ENCODE measurements at places on chromosomes 3 and 15. TPM values are rescaled to one million over a fixed set of nuclear protein-coding genes. Genes with fewer than 3 reads are reported as not detected.

Gene TTLL13
- not detected for total RNA-seq

Gene SOX2
- 2.4 TPM for total RNA-seq

GRCh38 chr15:67383899-67384298 is 129.3 kb downstream of the IQCH start:
- no peaks in the 10 kb centered on the region for H3K36me3 ChIP-seq
- H3K27me3 ChIP-seq = peaks cover 2% of the 10 kb centered on the region
- no peak for DNase-seq
- no peak overlapping the region for H3K27ac ChIP-seq
- no peaks in the 10 kb centered on the region for H3K4me1 ChIP-seq

DNA sequence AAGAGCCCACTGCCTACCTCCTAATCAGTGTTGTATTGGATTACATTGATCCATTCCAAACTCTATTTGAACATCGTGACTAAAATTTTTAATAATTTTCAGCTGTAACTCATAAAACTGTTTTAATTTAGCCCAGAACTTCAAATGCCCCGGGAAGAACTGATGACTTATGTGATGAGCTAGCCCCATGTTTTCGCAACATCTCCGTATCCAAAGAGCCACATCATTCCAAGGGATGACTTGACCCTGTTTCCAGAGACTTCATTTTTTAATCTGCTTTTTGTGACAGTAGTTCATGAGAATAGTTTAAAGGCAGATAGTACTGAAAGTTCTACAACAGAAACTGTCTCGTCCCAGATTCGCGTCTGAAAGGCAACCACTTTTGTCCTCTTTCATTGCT is 97.4 kb downstream of the STAC start:
- no peak overlapping the region for H3K27ac ChIP-seq
- H3K27me3 ChIP-seq = no peaks in the 10 kb centered on the region
- no peaks in the 10 kb centered on the region for H3K36me3 ChIP-seq
- H3K4me3 ChIP-seq = no peak overlapping the region
- DNase-seq = no peak
- no peaks in the 10 kb centered on the region for H3K4me1 ChIP-seq

- DNase-seq = no peak
- no peak overlapping the region for H3K4me3 ChIP-seq
- H3K27ac ChIP-seq = no peak overlapping the region
- H3K4me1 ChIP-seq = peaks cover 27% of the 10 kb centered on the region
Observed at GRCh38 chr15:45665261-45665660, 30.4 kb downstream of the SQOR start.

Gene CTDSPL
- total RNA-seq = 74.4 TPM

GRCh38 chr3:153889905-153890334 is 231.3 kb upstream of the ARHGEF26 start:
- no peaks in the 10 kb centered on the region for H3K36me3 ChIP-seq
- H3K4me1 ChIP-seq = no peaks in the 10 kb centered on the region

- H3K27me3 ChIP-seq = peaks cover 4% of the 10 kb centered on the region
- H3K4me3 ChIP-seq = no peak overlapping the region
- no peak overlapping the region for H3K27ac ChIP-seq
Observed at GRCh38 chr15:88100181-88100580, 156.4 kb downstream of the NTRK3 start.

Gene PPP1R2
- total RNA-seq = 44.9 TPM

Gene RBPMS2
- 4.7 TPM for total RNA-seq

Gene GOLGA6L7
- total RNA-seq = not detected

Gene PARP15
- total RNA-seq = 3.1 TPM

Gene GOLGA8S
- total RNA-seq = 0.38 TPM

Gene UNC13C
- total RNA-seq = 0.03 TPM

Gene PAK6
- total RNA-seq = 14.6 TPM

Gene SLC28A1
- not detected for total RNA-seq

- H3K4me1 ChIP-seq = peaks cover 7% of the 10 kb centered on the region
- H3K36me3 ChIP-seq = no peaks in the 10 kb centered on the region
- H3K4me3 ChIP-seq = no peak overlapping the region
- no peak overlapping the region for H3K27ac ChIP-seq
- DNase-seq = no peak
Observed at GRCh38 chr3:168051070-168051469, 44.7 kb downstream of the GOLIM4 start.

- no peak overlapping the region for H3K27ac ChIP-seq
- H3K27me3 ChIP-seq = peaks cover 35% of the 10 kb centered on the region
- H3K36me3 ChIP-seq = no peaks in the 10 kb centered on the region
Observed at GRCh38 chr15:57872281-57873030, 165.9 kb downstream of the POLR2M start.

DNA sequence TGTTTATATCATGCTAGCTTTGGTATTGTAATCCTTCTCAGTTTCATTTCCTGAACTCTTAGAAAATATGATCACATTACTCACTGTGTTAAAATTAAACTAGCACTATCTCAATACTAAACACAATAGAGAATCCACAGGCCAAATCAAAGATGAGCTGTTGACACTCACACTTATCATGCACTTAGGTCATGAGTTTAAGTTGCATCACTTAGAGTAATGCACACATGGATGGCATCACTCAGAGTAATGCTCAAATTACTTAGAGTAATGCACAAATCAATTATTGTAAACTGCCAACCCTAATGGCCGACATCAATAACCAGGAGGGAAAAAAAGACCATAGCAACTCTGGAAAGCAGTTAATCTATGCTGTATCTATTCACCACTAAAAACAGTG is 40.0 kb upstream of the MCF2L2 start:
- no peaks in the 10 kb centered on the region for H3K36me3 ChIP-seq
- H3K4me1 ChIP-seq = peaks cover 12% of the 10 kb centered on the region
- no peak overlapping the region for H3K27ac ChIP-seq
- DNase-seq = no peak

All from left lung (tissue), 14 donors.